ENCODE measurements at places on chromosomes 3 and 15.

DNA sequence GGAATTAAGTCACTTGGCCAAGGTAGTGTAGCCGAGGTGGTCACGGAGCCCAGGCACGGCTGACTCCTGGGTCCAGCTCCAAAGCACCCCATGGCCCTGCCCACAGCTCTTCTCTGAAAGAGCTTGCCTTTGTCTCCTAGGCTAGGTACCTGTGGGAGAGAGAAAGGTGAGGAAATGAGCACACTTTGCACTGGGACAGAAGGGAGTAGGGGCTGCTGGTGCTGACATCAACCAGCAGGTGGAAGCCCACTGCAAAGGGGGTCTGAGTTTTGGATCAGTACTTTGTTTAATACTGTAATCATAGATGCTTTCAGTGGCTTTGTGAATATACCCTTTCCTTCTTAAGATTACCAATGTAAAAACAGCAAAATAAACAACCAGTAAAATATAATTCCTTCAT, 128.3 kb upstream of the EIF1B start:
- no peak for DNase-seq

DNA sequence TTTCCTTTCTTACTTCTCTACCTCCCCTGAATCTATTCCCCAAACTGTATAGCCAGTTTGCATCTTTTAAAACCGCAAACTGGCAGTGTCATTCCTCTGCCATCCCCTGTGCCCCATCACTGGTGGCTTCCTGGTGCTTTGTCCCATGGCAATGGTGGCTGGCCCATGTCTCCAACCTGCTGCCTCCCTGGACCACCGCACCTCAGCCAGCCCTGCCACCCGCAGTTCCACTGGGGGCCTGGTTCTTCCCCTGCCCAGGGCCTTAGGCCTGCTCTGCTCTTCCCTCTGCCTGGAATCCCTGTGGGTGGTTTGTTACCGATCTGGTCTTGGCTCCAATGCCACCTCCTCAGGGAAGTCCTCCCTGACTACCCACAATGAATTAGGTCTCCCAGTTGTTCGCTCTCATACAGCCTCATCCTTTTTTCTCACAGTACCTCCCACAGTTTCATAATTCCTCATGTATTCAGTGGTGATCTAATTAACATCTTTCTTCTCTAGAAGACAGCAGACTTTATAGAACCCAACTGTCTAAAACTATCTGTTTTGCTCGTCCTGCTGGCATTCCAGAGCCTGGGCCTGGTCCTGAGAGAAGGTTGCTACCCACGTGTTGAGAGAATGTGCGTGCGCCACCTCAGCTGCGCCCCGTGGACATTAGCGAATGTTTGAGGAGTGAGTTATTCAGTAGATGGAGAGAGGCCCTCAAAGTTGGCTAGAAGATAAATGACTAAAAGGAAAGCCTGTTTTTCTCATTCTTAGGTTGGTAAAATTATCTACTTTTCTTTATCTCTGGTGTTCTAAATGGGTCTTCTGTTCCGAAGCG, 130.1 kb downstream of the DNAJB8 start:
- no peak for DNase-seq

GRCh38 chr15:27527490-27528067, 556.6 kb downstream of the GABRG3 start:
- no peak for DNase-seq

GRCh38 chr15:76941636-76942035, 10.1 kb downstream of the RCN2 start:
- DNase-seq, result no peak

DNA sequence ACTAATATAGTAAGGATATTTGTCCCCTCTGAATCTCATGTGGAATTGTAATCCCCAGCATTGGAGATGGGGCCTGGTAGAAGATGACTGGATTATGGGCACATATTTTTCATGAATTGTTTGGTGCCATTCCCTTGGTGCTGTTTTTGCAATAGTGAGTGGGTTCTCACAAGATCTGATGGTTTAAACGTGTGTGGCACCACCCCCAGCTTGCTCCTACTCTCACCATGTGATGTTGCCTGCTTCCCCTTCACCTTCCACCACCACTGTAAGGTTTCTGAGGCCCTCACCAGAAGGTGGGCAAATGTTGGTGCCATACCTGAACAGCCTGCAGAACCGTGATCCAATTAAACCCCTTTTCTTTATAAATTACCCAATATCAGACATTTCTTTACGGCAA, 28.1 kb upstream of the SERPINI2 start:
- DNase-seq, result no peak

DNA sequence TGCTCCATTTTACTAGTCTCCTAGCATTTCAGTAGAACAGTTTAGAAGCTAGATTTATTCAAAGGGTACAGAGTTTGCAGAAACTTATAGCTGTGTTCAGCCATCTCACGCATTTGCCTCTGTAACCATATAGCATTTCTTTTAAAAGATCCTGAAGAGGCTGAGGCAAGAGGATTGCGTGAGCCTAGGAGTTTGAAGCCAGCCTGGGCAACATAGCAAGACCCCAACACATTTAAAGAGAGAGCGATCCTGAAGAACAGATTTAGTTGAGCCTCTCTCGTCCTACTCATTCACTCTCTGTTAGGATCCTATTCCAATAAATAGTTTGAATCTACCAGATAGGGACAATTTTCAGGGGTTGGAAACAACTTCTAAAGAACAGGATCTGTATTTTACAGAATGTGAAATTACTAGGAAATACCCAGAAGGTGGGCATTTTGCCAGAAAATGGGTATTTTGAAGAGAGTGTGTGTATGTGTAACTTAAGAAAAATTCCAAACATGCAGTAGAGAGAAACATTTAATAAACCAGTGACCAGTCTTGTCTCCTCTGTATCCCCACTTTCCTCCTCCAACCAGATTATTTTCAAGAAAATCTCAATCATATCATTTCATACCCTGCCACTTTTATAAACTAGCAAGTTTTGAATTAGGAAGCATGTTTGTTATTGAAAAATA, 4.5 kb downstream of the EIF3J start:
- no peak for DNase-seq

DNA sequence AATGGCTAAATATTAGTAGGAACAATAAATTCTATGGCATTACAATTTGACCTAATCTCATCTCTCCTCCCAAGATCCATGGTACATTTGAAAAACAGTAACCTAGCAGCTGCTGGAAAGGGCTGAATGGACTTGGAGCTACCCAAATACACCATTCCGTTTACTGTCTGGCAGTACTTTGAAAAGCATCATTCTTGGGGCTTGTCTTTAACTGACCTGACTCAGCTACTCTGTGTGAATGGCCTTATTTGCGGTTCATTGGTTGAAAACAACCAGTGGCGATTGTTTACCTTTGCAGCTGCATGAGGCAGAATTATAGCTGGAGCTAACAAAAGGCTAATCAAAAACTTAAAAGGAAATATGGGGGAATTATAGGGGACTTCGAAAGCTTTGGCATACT, 311.2 kb upstream of the MCTP2 start:
- no peak for DNase-seq

- no peak for DNase-seq
Observed at GRCh38 chr3:185737020-185737419, 87.8 kb downstream of the IGF2BP2 start.

- no peak for DNase-seq
Observed at GRCh38 chr15:25770618-25771337, 92.3 kb downstream of the ATP10A start.

DNA sequence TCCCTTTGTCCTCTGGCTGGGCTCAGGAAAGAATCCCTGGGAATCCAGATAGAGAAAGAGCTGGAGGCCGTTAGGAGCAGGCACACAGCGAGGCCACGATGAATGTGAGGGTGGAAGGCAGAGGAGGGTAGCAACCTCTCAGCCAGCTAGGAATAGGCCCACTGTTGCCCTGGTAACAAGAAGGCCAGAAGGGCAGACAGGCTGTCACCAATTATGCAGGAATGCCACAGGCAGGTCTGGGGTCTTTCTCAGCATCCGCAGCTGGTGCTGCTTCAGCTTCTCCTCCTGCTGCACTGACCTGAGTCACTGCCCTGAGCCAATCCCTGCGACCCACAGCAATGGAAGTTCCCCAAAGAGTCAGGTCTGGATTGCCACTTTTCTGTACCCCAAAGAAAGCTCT, 62.8 kb upstream of the C3orf80 start:
- DNase-seq, result no peak

DNA sequence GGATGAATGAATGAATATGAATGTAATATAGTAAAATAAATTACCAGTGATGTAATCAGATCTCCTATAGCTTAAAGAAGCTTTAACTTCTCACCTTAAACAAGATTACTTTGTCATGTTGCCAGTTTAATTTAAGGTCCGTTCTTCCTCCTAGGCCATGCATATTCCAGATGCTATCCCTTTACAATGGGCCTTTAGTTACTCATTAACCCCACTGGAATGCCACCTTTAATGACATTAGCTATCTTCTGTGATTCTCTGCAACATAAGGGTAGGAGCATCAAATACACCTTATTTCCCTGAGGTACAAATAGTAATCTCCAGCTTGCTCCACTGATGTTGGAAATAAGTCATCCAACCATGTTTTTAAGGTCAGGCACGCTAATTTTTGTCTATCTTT, 63.0 kb upstream of the TIMP4 start:
- DNase-seq, result no peak

DNA sequence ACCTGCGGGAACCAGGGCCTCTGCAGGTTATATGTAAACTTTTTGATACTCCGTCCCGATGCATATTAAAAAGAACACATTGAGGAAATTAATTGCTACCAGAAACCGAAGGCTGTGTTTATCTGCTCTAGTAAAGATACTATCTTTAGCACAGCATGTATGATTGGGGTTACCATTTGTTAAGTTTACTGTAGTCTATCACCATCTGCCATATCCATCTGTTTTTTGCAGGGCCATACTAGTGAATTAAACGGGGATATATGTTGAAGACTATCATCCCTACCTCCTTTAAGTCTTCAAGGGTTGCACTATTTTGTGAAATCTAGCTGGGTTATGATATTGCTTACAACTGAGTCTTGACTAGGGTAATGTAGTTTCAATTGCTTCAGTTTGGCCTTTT, 597.0 kb downstream of the SQOR start:
- DNase-seq, result no peak

DNA sequence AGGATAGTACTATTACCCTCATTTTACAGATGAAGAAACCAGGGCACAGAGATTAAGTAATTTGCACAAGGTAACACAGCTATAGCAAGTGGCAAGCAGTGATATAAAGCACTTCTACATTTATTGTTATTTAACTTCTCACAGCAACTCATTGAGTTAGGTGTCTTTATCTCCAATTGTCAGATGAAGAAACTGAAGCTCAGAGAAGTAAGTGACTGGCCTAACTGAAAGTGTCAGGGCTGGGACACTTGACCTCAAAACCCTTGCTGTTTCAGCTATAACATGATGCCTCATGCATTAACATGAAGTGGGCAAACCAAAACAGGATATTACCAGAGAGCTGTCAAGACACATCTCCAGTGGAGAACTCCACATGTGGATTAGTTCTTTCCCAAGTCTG, 65.8 kb upstream of the LEKR1 start:
- no peak for DNase-seq

GRCh38 chr15:88243895-88244787, 12.4 kb downstream of the NTRK3 start:
- DNase-seq, result peak; percentile 45

DNA sequence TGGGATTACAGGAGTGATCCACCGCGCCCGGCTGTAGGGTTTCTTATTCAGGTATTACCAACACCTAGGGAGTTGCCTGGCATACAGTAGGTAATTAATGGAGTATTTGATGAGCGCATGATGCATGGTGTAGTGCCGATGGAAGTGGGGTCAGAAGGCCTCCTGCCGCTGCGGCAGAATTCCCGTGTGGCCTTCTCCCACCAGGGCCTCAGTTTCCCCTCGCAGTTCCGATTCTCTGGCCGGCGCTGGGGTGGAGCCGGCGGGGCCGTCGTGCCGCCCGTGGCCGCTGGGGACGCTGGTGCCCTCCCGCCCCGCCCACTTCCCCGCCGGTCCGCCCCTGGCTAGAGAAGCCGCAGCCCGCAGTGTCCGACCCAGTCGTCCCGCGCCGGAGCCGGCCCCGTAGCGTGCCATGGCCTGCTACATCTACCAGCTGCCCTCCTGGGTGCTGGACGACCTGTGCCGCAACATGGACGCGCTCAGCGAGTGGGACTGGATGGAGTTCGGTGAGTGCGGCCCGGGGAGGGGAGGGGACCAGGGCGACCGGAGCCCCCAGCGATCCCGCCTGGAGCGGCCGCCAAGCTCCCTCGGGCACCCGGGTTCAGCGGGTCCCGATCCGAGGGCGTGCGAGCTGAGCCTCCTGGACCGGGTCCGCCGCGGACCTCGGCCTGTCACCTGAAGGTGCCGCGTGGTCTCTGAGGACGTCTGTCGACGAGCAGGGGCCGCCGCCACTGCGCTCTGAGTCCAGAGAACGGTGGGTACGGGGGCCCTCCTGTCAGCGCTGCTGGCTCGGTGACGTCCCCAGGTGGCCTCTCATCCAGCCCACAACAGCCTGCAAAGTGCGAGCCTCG, at the start of gene IRAK2:
TSS of gene IRAK2 (plus strand) at position 374 of the 848 bp plus-strand sequence. CDS start at position 410, 36 bp downstream.
- peak; percentile 94 for DNase-seq

DNA sequence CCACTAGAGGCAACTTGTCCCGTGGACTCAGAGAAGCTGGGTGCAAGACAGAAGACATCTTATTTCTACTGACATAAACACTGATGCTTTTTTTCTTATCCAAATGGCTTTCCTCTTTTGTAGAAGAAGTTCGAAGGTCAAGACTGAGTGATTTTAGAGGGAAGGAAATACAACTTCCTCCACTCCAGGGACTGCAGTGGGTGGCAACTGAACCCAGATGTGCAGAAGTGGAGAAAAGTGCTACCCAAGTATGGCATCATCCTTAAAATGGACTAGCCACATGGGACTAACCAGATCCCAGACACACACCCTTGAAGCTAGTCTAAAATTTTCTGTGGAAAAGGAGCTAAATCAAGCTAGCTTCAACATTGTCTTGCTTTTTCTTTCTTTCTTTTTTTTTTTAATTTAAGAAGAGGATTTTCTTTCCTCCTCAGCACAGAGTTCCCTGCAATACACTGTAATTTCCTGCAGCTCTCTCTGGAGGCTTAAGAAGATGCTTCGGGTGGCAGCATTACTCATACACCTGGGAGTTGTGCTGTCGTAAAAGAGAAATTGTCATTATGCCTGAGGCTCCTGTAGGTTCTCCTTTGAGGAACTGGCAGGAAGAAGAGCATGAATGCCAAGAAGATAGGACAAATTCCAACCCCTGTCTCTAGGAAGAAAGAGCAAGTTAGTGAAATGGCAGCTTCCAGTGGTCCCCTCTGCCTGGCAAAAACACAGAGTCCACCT, 3.8 kb upstream of the FRMD4B start:
- no peak for DNase-seq
